ENCODE measurements at places on chromosomes 6 and 20.

- no peak for DNase-seq
Measured at GRCh38 chr20:17500271-17500670, 30.9 kb downstream of the BFSP1 start.

GRCh38 chr6:143337201-143337949 lies 113.1 kb downstream of the ADAT2 start:
- no peak for DNase-seq

DNA sequence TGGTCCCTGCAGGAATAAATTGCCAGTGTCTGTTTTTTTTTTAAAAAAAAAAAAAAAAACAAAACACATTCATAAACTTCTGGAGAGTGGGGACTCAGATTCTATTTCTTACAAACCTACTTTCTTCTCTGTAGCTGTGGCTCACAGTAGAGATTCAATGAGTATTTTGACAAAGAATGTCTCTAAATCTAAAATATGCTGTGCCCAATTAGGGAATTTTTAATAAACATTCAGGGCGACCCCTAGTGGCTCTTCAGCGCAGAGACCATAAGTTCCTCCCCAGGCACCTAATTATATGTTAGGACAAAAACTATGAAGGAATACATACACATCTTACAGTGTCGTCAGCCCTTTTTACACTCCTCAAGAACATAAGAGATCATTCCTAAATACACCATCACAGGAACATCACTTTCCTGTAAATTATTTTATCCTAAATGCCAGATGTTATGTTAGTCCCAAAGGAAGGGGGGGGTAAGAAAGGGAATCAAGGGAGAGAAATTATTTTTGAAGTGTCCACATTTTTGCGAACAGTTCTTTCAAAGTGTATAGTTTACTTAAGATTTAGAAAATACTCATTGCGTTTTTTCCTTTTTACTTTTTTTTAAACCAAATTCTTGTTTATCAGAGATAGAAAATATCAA lies 21.8 kb upstream of the NAA20 start:
- no peak for DNase-seq

DNA sequence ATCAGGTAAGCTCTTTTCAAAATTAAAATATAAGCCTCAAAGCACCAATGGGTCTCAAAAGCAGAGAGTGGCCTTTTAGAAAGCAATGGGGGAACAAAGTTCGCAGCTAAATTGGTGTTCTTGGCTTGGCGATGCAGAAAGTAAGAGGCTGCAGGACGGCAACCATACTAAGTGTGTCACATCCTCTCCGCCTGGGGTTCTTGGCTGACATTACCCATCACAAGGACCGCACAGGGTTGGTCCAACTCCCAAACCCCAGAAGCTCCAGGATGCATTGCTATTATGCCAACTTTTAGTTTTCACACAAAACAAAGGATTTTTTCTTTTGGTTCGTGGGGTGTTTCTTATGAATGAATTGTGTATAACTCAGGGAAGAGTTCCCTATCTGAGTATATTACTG lies 124.8 kb downstream of the PRKN start:
- no peak for DNase-seq

- no peak for DNase-seq
Measured at GRCh38 chr6:167559675-167560479, 235.0 kb downstream of the TTLL2 start.

- DNase-seq: no peak
Measured at GRCh38 chr20:57060407-57061050, 205.9 kb downstream of the BMP7 start.

DNA sequence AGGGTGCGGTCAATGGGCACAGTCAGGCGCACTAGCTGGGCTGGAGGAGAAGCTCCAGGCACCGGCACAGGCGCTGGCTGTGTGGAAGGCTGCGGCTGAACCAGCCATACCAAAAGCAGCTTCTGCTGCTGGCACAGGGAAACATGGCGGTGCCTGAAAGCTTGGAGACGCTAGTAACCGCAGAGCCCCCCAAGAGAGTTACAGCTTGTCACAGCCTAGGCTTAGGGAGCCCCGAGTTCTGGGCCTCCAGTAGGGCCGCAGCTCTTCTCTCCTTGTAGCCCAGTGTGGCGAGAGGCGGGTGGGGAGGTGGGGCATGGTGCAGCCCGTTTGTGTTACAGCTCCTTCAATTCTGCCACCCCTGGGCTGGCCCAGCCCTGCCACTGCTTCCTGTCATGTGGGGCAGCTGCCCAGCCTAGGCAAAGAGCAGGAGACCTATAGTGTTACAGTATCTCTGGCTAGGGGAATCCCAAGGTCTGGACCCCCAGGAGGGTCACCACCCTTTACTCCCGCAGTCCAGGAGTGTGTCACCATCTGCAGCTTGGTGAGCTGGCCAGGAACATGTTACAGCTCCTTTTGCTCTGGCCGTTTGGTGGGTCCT lies 58.6 kb upstream of the MANEA start:
- DNase-seq: no peak

DNA sequence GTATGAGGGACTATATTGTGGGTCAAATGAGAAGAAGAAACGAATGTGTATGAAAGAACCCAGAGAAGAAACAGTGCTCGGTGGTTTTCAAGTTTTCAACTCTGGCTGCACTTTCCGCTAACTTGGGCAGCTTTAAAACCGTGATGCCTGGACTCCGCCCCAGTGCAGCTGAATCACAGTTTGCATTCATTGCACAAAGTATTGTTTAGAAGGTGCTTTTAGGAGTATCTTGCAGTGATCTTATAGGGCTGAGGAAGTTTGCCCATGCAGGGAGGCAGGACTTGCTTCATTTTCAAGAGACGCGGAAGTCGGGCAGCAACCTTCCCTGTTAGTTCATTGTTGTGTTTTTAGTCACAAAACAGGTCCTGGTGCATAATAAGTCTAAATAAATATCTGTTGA lies 52.7 kb downstream of the RSPH3 start:
- DNase-seq: no peak

- no peak for DNase-seq
Measured at GRCh38 chr6:4220558-4220957, 85.2 kb upstream of the ECI2 start.

DNA sequence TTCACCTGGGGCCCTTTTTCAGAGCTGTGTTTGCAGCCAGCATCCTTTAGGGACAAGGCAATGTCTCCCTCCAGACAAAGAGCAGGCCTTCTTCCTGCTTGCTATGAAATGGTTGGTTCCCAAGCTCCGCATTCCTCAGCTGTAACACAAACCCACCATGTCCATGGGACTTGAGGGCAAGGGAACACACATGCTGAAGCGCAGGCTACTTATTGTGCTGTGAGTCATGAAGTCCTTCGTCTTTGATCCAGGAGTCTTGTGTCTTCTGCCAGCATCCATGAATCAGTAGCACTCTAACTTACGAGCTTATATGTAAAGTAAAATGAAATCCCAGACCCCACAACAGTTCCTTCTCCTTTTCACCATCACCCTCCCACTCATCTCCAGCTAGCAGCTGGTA lies 59.0 kb downstream of the ANKRD60 start:
- no peak for DNase-seq

DNA sequence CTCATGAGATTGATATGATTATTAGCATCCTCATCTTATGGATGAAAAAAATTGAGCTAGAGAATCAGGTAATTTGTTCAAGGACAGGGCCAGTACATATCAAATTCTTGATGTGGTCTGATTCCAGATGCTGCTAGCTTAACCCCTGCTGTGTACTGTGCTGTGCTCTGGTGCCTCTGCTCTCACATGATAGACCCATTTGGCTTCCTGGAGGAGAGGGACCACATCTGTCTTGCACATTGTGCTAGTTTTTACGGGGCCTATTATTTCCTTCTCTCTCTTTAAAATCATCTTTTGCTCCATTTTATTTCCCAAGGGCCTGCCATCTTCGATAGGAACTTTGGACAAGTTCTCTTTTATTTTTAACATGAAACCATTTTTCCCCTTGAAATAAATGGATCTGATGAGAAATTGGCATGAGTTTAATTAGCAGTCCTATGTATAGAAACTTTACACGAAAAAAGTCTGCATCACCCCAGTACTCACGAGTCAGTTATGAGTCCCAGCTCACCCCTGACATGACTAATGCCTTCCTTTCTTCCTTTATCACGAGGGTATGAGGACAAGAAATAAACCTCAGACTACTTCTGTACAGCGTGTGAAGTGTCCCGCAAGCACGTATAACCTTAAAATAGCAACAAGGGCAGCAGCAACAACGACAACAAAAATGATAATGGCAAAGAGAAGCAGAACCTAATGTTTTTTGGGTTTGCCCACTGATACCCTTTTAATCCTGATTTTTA lies 26.5 kb downstream of the CD109 start:
- no peak for DNase-seq

- no peak for DNase-seq
Measured at GRCh38 chr20:5770987-5771318, 20.8 kb downstream of the SHLD1 start.

GRCh38 chr20:32674362-32674789 lies 635 bp upstream of the C20orf203 start:
- no peak for DNase-seq

- no peak for DNase-seq
Measured at GRCh38 chr6:112232845-112233256, 21.5 kb downstream of the LAMA4 start.

DNA sequence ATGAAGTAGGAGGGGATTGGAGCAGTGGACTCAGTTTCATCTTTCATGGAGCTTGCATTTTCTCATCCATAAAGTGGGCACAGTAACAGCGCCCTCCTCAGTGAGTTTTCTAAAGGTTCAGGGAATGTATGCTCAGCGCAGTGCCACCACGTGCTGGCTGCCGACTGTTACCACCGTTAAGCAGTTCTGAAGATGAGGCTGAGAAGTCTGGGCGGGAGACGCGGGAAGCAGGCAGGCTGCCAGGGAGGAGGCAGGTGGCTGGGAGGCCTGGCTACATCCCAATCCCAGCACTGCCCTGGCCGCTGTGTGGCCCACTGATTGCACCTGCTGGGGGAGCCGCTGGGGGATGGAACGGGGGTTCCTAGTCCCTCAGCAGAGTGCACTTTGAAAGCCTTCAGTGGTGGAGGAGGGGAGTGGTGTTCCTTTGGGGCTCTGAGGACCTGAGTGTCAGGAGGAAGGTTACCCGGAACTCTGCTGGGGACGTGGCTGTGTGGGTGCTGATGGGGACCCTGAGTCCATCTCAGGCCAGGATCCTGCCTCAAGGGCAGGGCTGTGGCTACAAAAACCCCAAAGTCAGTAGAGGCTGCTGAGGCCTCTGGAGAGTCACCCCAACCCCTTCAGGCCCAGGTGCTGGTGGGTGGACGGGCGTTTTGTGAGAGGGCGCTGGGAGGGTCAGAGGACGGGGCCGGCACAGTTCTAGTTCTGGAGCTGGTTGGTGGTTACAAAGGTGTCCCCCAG lies 28.0 kb upstream of the PHACTR3 start:
- no peak for DNase-seq

DNA sequence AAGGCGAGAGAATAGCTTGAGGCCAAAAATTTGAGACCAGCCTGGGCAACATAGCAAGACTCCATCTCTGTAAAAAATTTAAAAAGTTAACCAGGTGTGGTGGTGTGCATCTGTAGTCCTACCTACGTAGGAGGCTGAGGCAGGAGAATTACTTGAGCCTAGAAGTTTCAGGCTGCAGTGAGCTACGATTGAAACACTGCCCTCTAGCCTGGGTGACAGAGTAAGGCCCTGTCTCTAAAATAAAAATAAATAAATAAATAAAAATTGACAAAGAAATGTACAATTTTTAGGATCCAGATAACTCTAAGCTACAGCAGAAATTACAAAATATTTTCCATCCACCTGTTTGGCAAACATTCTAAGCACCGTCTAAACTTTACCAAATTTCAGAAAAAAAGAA lies 941.0 kb upstream of the ADGRB3 start:
- no peak for DNase-seq

GRCh38 chr6:36136034-36136433 lies 5.7 kb downstream of the MAPK13 start:
- no peak for DNase-seq

DNA sequence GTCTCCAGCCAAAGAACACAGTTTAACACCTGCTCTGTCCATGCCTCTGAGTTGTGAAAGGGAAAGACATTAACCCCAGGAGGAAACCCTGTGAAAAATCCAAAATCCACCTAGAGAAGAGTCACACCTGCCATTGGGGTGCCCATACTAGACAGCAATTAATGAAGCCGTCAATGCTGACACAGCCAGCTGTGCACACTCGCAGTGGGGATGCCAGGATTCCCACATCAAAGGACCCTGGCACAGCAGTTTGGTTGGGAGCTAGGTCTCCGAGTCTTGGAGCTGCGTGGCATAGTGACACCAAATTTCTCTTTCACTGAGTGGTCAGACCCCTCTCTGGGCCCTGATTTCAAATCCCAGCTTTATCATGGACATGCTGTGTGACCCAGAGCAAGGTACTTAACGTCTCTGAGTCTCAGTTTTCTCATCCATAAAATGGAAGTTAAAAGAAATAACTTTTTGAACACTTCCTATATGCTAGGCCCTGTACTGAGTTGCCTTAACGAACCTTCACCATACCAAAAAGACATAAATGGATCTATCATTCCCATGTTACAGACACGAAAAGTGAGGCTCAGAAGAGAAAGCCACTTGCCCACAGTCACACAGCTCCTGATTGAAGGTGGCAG lies 30.8 kb downstream of the BPIFB1 start:
- no peak for DNase-seq

DNA sequence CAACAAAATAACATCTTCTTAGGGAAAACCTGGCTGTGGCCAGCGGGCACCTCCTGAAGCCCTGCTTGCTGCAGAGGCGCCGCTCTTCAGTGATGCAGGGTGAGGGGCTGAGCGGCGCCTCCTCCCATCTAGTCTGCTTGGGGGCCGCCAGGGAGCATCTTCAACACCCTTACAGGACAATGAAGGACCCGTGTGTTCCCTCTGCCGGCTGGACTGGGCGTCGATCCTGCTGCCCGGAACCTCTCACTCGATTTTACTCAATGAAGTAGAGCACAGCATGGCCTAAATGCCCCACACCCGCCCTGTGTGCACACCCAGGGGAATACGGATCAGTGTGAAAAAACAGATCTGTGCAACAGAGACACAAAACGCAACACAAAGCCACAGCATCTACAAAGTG lies 28.5 kb upstream of the MPC1 start:
- DNase-seq: no peak

GRCh38 chr6:161487694-161488093 lies 213.8 kb upstream of the AGPAT4 start:
- no peak for DNase-seq

DNA sequence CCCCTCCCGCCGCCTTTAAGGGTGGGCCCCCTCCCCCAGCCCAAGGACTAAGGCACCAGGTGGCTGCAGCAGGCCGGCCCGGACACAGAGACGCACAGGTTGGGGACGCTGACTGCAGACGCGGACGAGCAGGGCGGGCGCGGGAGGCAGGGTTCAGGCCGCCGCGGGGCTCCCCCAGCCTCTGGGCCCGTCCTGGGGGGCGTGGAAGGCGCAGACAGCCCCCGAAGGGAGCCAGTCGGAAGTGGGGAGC lies 9.3 kb downstream of the DUSP15 start:
- no peak for DNase-seq

All from NCI-H1436 treated with DMSO at 0.1 percent for 48 hours (cell line).